ENCODE measurements at places on chromosomes 1 and 21.

- peak; percentile 40 for DNase-seq
Measured at GRCh38 chr1:172108161-172108893, 267.0 kb downstream of the DNM3 start.

DNA sequence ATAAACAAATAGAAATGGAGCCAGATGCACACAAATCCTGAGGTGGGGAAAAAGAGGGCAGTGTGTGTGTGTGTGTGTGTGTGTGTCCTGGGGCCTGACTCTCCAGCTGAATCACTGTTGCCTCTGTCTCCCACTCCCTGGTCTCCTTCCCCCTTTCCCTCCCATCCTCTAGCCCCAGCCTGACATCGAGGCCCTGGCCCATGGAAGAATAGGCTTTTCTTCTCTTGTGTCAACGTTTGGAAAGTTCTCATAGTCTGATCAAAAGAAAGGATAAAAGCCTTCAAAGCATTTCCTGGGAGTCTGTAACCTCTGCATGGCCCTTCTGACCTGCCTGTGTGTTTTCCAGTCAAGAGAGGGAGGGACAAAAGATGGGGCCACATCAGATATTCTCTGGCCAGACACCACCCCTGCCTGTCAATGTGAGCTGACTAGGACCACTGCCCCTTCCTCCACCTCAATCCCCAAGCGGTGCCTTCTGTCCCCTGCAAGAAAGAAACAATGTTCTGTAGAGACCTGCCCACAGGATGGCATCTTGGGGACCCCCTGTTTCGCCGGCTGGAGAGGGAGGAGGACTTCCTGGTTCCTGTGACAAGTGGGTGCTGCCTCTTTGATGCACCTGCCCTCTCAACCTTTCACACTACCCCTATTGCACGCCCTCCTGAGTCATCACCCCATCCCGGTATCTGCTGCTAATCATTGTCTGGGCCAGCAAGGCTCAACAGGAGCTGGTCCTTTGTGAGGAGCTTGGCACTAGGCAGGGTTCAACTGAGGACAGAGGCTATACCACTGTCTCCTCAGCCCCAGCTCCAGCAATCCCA, 16.2 kb downstream of the KCNJ10 start:
- no peak for DNase-seq

GRCh38 chr1:43844114-43844513, 89.5 kb upstream of the ARTN start:
- DNase-seq, result peak; percentile 45

DNA sequence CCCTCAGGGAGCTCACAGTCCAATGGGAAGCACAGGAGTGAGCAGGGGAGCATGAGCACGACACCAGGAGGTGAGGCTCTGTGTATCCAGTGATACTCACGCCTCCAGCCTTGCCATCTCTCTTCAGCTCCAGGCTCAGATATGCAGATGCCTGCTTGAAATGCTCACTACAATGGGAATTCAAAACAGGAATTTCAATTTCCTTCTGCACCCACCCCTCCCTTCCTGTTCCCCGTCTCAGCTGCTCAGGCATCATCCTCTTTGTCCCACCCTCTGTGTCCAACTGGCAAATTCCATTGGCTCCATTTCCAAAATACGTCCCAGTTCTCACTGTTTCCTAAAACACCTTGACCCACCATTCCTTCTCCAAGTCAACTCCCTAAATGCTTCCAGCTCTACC, 58.9 kb downstream of the FBXO2 start:
- no peak for DNase-seq

GRCh38 chr1:212315907-212316306, 30.7 kb downstream of the PPP2R5A start:
- DNase-seq, result peak; percentile 49

GRCh38 chr1:37051346-37051745, 17.0 kb upstream of the GRIK3 start:
- no peak for DNase-seq

GRCh38 chr1:22612671-22613571, 23.5 kb upstream of the C1QA start:
- DNase-seq, result no peak

GRCh38 chr21:45156459-45156858, 82.1 kb downstream of the ADARB1 start:
- no peak for DNase-seq

GRCh38 chr1:150906329-150906728, 19.4 kb downstream of the CTXND2 start:
- DNase-seq, result no peak

DNA sequence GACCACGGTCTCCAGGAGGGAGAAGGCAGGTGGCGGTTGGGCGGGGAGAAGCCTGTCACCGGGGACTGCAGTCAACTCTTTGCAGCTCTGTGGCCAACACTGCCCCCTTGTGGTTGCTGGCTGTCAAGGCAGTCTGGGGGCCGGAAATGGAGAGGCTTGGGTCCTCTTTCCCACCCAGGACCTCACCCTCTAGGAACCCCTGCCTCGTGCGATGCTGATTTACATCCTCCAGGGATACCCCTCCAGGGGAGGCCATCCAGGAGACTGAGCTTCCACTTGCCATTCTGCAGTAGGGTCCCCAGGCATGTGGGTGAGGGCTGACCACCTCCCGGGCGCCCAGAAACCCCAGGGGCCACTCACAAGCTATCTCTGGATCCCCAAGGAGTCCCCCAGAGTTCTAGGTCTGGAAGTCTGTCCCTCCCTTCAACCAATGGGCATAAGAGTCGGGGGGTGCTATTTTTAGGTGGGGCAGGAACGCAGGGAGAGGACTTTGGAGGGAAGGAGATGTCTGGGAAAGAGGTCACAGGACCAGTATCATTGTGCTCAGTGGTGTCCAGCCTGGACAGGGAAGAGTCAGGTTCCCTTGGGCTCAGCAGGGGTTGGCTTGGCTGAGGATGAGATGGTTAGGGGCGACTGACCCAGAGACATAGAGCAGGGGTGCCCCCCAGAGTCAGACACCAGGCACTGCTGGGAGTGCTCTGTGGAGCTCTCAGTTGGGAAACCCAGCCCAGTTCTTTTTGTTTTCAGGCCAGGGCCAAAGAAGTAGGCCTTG, 7.1 kb upstream of the GPR61 start:
- peak; percentile 86 for DNase-seq

- no peak for DNase-seq
Measured at GRCh38 chr1:186999506-186999905, 170.8 kb downstream of the PLA2G4A start.

DNA sequence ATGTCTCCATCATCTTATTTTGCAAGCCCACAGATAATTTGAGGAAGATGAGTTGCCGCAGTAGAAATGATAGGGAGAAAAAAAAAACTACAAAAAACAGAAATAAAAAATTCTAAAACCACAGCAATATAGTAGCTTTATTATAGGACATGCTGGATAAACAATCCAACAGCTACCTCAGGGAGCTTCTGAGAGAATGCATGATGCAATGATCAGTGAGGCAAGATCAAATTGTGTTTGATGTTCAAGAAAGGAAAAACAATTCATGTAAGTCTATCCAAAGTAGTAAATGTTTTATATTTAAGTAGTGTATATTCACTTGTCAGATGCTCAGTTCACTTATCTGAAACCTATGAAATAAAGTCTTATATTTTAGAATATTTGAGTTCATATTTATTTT, 6.7 kb downstream of the CR1L start:
- DNase-seq, result no peak

- no peak for DNase-seq
Measured at GRCh38 chr1:170676628-170677027, 12.7 kb downstream of the PRRX1 start.

DNA sequence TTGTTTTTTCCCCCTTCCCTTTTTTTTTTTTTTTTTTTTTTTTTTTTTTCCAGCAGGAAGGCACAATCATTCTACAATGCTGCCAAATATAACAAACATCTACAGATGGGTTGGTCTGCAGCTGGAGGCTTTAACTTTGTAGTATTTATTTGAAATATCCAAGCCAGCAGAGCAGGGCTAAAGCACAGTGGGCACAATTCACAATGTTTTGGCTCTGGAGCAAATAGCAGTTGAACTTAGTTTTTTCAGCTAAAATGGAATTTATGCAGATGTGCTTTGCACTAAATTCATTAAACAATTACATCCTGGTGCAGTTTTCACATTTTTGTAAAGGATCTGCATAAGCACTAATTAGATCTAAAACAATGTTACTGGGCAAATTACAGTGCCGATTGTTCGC, 39.8 kb upstream of the ZBTB18 start:
- DNase-seq, result no peak

- peak; percentile 55 for DNase-seq
Measured at GRCh38 chr1:203278082-203278884, 27.0 kb upstream of the BTG2 start.

GRCh38 chr1:106366627-106367319, 689.7 kb upstream of the PRMT6 start:
- DNase-seq, result no peak

- DNase-seq, result peak; percentile 93
Measured at GRCh38 chr1:39646232-39647081, 7.0 kb upstream of the HEYL start.

DNA sequence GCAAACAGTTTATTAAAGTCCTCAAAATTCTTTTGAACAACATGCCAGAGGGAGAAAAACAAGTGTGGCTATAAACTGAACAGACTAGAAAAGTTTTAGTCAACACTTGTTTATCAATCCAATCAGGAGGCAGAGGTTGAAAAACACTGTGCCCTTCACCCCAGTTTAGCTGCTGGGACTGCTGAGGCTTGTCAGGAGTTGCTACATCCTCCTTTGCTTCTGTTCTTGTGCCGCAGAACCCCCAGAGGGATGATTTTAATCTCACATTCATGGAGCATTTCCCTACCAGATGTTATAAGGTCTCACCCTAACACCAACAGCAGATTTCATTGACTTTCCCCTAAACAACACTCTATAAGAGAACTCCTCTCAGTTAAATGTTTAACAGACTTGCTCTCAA, 321.2 kb downstream of the VAV3 start:
- no peak for DNase-seq

DNA sequence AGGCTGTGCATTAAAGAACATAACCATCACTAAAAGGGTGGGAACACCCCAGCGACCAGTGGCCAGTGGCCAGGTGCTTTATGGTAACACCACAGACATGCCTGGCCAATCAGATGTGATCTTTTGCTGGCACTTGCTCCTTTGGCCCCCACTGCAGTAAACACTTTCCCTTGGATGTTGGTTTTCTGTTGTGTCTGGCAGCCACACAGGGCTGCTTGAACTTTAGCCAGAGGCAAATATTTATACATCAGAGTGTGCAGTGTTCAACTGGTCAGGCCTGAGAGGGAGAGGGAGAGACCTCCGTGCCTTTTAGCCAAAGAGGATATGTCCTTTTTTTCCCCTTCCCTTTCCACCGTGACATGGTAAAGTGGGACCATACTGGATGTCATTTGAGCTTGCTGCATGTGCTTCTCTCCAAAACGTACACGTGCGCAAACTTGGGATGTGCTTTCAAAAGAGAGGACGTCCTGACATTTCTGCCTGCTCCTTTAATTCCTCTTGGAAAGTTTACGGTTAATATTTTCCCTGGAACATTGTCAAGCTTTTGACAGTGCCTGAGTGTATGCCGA, 101.2 kb downstream of the NFIA start:
- DNase-seq, result peak; percentile 64

GRCh38 chr1:34746101-34746500, 8.7 kb upstream of the GJB5 start:
- DNase-seq, result no peak

- DNase-seq, result no peak
Measured at GRCh38 chr1:54364582-54364981, 41.6 kb downstream of the SSBP3 start.

DNA sequence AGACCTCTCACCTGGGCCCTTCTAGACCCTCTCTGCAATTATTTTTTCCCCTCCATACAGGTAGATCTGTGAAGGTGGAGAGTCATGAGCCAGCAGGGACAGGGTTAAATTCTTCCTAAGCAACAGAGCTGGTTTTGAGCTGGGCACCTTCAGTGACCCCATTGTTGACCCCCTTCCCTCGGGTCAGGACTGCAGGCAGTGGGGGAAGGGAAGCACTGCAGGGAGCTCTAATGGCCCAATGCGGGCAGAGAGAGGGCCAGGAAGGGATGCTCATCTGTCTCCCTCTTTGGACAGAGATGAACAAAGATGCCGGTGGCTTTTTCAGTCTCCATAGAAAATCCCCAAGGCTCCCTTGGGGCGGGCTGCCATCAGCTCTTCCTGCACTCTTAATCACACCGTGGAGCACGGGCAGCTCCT, 21.4 kb downstream of the SOX13 start:
- DNase-seq, result no peak

- DNase-seq, result no peak
Measured at GRCh38 chr1:6350416-6351088, 43.0 kb downstream of the ACOT7 start.

GRCh38 chr1:27428316-27429028, 36.0 kb downstream of the GPR3 start:
- DNase-seq, result no peak

DNA sequence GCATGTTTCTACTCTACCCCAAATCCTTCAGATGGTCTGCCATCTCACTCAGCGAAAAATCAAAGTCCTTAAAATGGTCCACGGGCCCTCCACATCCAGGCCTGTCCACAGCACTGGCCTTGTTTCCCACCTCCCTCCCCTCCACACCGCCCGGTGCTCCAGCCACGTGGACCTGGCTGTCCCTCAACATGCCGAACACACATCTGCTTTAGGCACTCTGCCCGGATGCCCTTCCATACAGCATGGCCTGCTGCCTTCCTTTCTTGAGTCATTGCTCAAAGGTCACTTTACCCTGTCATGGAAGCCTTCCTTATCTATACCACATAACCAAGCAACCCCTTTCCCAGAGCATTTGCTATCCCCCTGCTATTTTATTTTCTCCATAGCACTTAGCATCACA, 143.0 kb downstream of the DNM3 start:
- DNase-seq, result peak; percentile 20

GRCh38 chr21:16308269-16308668, 578.5 kb downstream of the USP25 start:
- no peak for DNase-seq

GRCh38 chr1:182211386-182211785, 149.9 kb upstream of the ZNF648 start:
- DNase-seq, result peak; percentile 53

GRCh38 chr1:163258181-163258580, 55.5 kb upstream of the RGS5 start:
- peak; percentile 14 for DNase-seq

- no peak for DNase-seq
Measured at GRCh38 chr1:110771245-110772022, 96.7 kb upstream of the KCNA3 start.

- no peak for DNase-seq
Measured at GRCh38 chr1:159084152-159084551, 7.6 kb upstream of the AIM2 start.

GRCh38 chr1:87478231-87478630, 149.6 kb downstream of the LMO4 start:
- DNase-seq, result no peak

GRCh38 chr1:76274302-76274701, 199.8 kb downstream of the ST6GALNAC3 start:
- no peak for DNase-seq

GRCh38 chr1:42952303-42953001, 6.2 kb downstream of the SLC2A1 start:
- DNase-seq, result no peak

DNA sequence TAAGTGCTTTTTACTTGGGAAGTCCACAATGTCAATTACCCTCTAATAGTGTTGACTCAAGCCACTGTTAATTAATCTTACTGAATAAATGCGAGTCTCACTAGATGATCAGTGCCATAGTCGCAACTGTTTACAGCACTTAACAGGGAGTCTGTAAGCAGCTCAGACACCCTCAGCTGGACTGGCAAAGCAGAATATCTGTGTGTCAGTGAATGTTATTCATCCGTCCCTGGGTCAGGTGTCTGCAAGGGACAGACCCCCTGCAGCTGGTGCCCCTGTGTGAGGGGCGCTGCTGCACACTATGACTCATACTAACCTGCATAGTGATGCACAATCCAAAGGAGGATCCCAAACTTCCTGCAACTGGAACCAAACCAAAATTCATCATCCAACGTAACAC, 306.5 kb downstream of the HHIPL2 start:
- DNase-seq, result no peak

Measured in foreskin fibroblast (primary cell).